ENCODE measurements at places on chromosomes 12 and 14.

DNA sequence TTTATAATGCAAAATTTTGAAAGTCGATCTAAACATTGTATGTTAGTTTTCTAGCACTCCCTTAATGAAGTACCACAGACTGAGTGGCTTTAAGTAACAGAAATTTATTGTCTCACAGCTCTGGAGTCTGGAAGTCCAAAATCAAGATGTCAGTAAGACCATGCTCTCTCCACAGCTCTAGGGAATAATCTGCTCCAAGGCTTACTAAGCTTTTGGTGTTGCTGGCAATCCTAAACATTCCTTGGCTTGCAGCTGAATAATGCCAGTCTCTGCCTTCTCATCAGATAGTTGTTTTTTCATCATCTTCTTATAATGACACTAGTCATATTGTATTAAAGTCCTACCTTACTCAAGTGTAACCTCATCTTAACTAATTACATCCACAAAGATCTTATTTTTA lies 102.2 kb downstream of the RASSF9 start:
- DNase-seq, result no peak

- no peak for DNase-seq
Observed at GRCh38 chr14:30990770-30991169, 34.7 kb upstream of the AP4S1 start.

- DNase-seq, result no peak
Observed at GRCh38 chr12:96329018-96329417, 71.2 kb downstream of the CDK17 start.

DNA sequence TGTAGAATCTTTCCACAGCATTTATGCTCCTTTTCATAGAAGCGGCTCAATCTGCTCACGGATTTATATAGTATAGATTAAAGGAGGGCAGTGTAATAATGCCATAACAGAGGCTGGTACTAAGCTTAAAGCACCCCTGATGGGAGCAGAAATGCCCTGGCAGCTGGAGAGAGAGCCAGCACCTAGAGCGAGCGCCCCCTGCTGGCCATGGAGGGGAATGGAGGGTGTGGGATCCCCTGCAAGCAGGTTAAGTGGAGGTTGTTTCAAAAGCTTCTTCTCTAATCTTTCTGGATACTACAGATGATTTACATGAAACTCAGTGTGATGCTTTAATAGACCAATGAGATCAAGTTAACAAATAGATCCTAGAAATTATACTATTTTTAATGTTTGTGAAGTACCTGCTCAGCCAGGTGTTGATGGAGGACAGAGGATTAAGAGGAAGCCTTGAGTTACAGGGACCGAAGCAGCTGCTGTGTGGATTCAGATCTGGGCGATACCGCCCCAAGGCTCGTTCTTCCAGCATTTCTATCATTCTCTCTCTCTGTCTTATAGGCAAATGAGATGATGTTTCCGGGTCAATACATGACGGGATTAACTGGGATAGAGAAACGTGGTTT lies 1519.3 kb upstream of the TMEM132C start:
- DNase-seq, result no peak

DNA sequence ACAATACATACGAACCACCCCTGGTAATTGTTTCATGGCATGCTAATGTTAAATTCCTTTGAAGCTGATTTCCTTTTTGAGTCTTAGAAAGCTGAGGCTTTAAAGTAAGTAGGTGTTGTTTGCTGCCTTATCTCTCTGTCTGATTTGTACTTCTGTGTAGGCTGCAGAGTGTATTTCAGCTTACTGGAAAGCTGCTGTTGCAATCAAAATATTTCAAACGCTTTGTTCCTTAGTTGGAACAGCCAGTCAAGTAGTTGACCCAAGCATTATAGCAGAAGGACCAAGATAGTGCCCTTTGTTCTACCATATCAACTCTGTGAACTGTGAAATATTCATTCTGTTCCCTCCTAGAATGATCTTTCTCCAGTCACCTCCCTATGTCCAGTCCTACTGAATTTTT lies 3.1 kb downstream of the PKP2 start:
- DNase-seq, result no peak

GRCh38 chr12:46919666-46920400 lies 94.0 kb upstream of the SLC38A4 start:
- DNase-seq, result no peak

GRCh38 chr12:108634341-108634751 lies 652 bp upstream of the SELPLG start:
- DNase-seq, result no peak

GRCh38 chr12:105819549-105819948 lies 319.2 kb downstream of the NUAK1 start:
- no peak for DNase-seq

- no peak for DNase-seq
Observed at GRCh38 chr14:104756477-104757237, 3.7 kb downstream of the SIVA1 start.

DNA sequence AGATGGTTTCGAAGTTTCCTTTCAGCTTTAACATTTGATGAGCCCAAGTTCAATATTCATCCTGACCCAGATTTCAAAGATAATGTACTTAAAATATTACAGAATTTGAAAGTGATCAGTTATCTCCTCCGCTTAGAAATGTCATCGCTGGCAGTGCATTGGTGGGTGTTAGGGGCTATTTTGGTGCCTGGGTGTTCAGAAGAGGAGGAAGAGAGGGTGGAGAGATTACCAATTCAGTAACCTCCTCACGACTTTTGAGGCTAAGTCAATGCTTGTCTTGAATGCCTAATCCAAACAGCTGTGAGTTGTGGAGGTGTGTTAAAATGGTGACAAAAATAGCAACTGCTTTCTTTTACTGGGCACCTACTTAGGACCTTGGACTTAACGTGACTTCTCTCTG lies 13.8 kb upstream of the DGLUCY start:
- no peak for DNase-seq

- DNase-seq, result no peak
Observed at GRCh38 chr12:103852498-103852997, 11.5 kb upstream of the NT5DC3 start.

DNA sequence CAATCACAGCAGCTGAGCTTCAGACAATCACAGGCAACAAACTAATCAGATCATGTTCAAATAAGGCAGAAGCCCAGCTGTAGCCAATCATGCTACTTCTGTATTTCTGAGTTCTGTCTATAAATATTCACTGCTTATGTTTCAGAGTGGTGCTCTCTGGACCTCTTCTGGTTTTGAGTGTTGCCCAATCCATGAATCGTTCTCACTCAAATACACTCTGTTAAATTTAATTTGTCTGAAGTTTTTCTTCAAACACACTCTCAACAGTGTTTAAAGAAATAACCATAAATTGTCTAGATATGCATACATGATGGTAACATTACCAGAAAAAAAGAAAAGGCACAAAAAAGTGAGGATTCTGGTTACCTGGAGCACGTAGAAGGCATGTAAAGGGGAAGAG lies 77.9 kb upstream of the BBS10 start:
- DNase-seq, result no peak

GRCh38 chr14:92160619-92161018 lies 38.9 kb downstream of the CPSF2 start:
- DNase-seq, result no peak

DNA sequence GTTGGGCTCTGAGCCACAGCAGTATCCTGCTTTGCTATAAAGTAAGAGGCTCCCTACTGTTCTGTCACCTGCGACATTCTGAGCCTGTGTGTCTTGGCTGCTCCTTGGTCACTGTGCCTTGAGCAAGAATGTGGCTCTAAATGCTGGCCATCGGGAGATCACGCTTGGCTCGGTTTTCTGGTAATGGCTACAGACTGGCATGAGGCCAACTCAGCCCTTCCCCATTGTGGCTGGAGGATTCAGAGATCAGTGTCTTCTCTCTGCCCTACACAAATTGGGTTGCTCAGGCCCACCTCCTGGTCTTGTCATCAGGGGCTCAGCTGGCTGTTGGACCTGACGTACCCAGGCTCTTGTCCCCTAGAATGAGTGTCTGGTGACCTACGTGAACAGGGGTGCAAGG lies 94.5 kb downstream of the PLXNC1 start:
- DNase-seq, result no peak

- DNase-seq, result no peak
Observed at GRCh38 chr14:30872602-30873001, 1.8 kb upstream of the COCH start.

DNA sequence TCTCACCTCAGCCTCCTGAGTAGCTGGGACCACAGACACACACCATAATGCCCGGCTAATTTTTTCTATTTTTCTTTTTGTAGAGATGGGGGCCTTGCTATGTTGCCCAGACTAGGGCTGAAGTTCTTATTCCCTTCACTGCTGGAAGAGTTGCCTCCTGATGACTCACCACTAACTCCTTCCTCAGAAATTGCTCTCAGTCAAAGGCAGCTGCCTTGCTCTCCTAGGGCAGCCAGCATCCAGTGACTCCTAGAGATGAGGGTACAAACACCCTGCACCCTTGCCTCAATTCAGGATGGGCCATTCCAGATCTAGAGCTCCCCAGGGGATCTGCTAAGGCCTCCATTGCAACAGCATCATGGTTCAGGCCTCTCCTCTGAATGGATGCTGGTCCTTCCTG lies 54.0 kb upstream of the RASSF8 start:
- DNase-seq, result no peak

DNA sequence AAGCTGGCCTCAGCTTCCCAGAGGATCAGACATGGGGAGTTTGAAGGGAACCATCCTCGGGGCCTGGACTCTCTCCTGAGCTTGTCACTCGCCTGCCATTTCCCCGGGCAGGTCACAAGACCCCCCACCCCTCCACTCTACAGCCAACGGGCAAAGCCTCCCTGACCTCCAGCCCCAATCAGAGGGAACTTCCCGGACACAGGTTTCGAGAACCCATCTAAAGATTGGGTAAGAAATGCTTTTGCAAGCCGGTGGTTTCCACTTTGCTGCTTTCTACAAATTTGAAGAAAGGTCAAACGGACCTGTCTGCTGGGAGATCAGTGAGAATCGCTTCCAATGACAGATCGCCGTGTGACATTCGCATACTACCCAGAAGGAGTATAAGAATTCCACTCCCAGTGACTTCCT lies 89.6 kb downstream of the SCARB1 start:
- DNase-seq, result no peak

DNA sequence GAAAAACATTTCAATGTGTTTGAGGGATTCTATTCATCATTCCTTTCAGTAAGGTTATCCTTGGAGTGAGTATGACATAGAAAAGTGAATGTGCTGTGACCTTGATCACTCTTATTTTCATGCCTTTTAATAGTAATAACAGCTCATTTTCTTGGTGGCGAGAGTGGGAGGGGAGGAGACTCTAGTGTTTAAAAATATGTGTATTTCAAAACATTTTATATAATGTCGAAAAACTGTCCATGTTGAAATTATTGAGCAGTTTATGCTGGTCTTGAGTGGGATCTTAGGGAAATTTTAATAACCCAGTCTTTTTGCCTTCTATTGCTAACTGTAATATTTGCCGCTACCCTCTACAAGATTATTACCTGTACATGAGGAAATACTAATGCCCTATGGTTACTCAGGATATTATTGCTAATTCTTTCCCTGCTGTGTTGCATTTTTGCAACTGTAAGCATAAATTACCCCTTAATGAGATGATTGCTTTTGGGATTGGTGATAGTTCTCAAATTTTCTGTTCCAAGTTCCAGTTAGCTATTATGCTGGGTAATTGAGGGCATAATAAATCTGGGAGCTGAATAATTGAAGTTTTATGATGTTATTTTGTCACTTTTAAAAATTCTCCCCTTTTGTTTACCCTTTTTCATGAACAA lies 21.9 kb downstream of the ATF7IP start:
- DNase-seq, result no peak

- no peak for DNase-seq
Observed at GRCh38 chr14:73662487-73662943, 17.7 kb downstream of the DNAL1 start.

DNA sequence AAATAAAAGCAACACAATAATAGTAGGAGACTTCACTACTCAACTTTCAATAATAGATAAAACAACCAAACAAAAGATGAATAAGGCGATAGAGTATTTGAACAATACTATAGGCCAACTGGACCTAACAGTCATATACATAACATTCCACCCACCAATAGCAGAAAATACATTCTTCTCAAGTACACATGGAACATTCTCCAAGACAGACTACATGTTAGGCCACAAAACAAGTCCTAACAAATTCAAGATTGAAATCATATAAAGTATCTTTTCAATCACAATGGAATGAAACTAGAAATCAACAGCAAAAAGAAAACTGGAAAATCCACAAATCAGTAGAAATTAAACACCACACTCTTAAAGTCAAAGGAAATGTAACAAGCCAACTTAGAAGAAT lies 28.8 kb downstream of the RAD52 start:
- DNase-seq, result no peak

DNA sequence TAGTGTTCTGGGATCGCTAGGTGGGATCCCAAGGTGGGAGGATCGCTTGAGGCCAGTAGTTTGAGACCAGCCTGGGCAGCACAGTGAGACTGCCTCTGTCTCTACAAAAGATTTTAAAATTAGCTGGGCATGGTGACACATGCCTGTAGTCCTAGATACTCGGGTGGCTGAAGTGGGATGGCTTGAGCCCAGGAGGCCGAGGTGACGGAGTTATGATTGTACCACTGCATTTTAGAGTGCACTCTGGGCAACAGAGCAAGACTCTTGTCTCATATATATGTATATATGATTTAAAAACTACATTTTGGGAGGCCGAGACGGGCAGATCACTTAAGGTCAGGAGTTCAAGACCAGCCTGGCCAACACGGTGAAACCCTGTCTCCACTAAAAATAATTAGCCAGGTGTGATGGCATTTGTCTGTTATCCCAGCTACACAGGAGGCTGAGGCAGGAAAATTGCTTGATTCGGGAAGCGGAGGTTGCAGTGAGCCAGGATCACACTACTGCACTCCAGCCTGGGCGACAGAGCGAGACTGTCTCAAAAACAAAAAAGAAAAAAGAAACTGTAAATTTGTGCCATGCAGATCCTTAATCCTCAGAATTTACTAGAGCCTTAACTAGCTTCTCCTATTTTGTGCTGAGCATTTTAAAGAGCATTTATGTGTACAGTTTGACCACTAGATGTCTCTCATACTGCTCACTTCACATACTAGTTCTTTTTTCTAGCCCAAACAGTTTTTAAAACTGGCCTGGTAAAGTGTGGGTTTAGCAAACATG lies 114.8 kb downstream of the MON2 start:
- DNase-seq, result no peak

DNA sequence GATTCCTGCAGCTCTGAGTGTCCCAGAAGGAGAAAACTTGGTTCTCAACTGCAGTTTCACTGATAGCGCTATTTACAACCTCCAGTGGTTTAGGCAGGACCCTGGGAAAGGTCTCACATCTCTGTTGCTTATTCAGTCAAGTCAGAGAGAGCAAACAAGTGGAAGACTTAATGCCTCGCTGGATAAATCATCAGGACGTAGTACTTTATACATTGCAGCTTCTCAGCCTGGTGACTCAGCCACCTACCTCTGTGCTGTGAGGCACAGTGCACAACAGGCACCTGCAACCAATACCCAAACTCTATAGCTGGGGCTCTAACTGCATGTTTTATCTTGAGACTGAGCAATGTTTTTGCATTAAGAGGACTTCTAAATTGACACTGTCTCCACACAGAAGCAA lies 379.2 kb upstream of the OR4E1 start:
- DNase-seq, result no peak

GRCh38 chr12:54277823-54278276 lies 2.1 kb downstream of the CBX5 start:
- no peak for DNase-seq
